RWPE2 (cell line): ENCODE measurements at places on chromosomes 3 and 15.
A peak's percentile ranks its signal among the peaks of the same experiment; 100 is the strongest.

- peak; percentile 37 for DNase-seq
These were observed 10.9 kb downstream of the PLCD1 start for GRCh38 chr3:38018296-38019266.

DNA sequence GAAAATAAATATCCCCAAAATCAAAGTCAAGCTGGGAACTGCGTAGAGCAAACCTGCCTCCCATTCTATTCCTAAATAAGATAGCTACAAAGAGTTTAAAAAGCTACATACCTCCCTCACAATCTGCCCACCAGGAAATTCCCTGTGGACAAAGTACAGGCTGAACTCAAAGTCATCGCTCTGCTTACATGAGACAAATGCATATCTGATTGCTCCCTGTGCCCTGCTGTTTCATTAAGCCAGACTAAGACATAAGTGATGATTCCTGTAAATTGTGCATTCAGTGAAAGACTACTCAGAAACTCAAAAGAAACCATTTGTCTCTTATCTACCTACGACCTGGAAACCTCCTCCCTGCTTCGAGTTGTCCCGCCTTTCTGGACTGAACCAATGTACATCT, 28.5 kb upstream of the EIF4A2 start:
- DNase-seq, result no peak

- no peak for DNase-seq
These were observed 30.8 kb upstream of the CPB1 start for GRCh38 chr3:148796799-148797198.

DNA sequence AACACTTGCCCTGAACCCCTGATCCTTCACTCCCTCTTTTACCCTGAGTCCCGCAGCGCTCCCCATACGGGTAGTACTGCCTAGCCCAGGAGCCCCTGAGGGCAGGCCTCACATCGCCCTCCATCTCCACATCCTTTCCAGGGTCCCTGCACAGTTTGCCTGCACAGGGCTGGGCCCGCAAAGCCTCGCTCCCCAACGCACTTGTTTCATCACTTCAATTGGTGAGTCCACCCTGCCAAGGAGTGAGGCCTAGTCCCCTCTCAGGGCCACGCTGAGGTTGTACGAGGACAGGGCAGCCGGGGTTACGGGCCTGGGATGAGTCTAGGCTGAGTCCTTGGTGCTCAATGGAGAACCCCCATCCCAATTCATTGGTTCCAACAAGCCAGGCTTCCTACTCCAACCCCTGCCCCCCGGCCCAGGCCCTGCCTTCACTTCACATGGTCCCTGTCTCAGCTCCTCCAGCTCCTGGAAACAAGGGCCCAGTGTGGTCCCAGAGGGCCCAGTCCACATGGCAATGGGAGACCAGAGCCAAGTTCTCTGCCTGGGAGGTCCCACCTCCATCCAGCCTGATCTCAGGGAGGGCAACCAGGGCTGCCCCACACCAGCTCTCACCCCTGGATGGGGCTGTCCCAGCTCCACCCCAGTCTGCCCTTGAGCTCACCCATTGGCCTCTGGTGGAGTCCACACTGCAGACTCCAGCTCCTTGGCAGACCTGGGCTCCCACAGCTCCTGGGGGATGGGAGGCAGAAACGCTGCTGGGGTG, 12.4 kb upstream of the CLK3 start:
- DNase-seq, result peak; percentile 80

DNA sequence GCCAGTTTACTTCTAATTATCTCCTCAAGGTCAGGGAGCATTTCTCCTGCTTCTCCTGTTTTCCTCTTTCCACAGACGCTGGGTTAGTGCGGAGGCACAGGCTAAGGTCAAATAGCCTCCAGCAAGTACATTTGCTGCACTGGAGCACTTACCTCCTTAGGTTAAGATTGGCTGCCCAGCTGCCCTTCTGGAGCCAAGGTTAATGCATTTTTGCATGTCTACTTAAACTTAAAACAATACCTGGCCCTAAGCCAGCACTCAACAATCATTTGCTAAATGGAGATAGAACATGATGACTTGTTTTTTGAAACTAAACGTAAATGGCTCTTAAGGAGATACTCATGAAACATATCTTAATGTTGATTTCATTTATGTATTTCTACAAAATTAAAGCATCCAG, 83.5 kb downstream of the SSR3 start:
- DNase-seq, result no peak

DNA sequence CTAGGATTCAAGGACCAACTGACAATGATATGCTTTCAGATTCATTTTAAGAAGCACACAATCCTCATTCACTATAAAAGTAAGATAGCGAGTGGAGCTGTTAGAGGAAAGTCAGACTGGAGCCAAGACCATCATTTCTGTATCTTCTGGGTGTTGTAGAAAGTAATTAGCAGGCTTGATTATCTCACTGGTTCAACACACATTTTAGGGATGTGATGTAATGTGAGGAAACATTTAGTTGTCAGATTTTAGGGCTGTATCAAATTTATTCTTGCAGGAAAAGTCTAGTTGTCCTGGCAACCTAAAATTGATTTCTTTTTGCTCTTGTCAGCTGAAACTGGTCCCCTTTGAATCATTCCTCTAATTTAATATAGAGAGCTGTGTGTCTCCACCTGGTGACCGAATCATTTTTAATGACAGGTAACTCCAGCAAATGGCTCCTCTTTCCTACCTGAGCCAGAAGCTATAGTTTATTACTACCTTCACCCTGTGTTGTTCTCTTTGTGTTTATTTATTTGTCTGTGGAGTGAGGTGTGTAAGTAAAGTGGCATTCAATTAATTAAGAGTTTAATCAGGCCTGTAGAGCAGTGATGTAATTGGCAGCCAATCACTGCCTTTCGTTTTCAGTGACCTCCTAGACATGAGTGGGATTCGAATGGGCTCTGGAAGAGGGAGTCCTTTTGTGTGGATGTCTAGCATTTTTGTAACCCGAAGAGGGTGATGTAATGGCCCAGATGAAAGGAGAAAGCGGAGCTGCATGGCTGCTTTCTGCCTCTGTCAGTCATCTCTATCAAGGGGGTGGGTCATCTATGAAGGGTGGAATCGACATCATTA, 125.8 kb downstream of the LPP start:
- no peak for DNase-seq

DNA sequence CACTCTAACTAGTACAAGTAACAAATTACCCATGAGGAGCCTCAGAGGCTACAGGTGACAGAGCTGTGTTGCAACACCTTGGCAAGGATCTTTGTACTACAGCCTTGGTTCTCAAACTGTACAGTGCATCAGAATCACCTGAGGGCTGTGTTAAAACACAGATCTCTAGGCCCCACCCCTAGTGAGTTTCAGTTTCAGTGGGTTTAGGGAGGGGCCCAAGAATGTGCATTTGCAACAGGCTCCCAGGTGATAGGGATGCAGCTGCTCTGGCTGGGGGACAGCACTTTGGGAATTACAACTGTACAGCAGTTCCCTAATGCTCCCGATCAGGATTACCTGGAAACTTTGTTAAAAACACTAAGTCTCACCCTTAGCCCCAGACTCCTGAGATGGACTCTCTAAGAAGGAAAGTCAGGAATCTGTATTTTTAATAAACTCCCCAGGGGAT, 66.1 kb upstream of the NR2F2 start:
- DNase-seq, result no peak

DNA sequence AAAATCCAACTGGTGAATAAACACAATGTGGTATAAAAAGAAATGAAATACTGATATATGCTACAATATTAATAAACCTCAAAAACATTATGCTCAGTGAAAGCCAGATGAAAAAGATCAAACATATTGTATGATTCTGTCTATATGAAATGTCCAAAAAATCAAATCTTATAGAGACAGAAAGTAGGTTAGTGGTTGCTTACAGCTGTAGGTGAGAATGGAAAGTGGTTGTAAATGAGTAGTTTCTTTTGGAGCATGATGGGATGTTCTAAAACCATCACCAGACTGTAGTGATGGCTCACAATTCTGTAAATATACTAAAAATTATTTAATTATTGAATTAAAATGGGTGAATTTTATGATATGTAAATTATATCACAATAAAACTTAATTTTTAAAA, 58.4 kb downstream of the SENP7 start:
- no peak for DNase-seq

DNA sequence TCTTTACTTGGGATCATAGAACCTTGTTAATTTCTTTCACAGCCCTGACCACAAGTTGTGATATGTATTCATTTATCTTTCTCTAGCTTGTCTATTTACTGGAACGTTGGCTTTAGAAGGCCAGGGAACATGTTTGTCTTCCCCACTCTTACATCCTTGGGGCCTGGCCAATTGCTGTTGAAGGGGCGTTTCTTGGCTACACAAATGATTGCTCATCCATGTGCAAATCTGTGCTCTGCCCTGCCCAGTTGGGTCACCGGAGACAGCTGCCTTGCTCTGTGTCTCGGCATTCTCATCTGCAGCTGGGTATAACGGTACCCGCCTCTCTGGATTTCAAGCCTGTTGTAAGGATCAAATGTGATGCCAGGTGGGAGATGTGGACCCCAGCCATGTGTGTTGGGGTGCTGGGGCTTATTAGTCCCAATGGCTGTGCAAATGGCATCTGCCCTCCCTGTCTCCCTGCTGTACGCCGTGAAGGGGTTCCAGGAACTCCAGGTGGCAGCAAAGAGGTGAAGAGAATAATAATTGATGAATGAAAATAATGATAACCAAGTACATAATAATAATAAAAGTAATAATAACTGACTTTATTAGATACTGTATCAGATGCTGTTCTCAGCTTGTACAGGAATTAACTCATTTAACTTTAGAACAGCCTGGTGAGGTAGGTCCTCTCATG, 24.0 kb upstream of the TLE3 start:
- no peak for DNase-seq

DNA sequence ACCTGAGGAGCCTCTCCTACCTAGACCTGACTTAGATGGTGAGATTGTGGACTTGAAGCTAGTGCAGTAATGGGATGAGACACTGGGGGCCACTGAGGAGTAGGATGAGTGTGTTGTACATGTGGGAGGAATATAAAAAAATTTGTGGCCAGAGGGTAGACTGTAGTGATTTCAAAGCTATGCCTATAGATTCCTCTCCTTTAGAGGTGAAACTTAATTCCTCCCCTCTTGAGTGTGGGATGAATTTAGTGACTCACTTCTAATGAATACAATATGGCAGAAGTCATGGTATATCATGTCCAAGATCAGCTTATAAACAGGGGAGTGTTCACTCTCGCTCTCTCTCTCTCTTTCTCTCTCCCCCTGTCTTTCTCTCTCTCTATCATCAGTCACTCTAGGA, 6.7 kb downstream of the ZNF860 start:
- no peak for DNase-seq

DNA sequence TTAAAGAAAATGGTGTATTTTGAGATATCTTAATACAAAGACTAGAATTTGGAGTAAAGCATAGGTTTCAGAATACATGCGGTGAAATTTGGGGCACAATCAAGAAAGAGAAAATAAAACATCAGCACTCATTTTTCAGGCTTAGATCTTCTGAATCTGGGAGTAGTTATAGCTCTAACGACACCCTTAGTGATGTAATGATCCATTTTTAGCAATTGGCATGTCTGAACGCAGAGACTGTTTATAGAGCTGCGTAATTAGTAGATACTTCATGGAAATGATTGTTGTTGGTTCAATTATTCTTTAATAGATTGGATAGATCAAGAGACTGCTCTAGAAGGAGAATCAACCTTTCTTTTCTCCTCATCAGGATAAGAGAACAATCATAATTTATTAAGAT, 47.5 kb upstream of the SNRK start:
- DNase-seq, result no peak

- no peak for DNase-seq
These were observed 31.5 kb downstream of the NLGN1 start for GRCh38 chr3:173429076-173429475.

- no peak for DNase-seq
These were observed 15.9 kb downstream of the ATG7 start for GRCh38 chr3:11288021-11288491.

DNA sequence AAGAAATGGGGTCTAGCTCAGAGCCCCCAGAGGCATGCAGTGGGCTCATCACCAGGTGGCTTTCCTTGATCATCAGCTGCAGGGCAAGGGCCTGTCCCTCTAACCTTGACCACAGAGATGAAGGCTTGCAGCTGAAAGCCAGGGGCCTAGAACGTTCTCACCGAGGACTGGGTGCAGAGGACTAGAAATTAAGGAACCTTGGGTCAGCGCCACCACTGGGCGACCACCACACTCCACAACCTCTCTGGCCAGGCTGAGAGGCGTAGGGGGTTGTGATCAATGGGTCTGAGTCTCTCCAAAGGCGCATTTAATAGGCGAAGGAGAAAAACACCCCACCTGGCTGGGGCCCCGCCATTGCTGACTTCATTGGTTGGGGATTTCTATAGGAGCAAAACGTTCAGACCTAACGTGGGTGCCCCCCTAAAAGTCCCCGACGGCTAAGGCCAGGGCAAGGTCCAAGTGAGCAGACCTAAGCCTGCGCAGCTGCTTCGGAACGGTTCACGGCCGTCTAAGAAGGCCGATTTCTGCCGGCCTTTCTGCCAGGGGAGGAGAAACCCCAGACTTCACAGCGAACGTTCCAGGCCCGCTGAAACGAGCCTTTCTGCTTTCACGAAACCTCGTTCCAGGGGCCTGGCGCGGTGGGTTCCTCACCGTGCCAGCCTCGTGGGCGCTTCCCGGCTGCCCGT, 915 bp downstream of the BCL2L10 start:
- DNase-seq, result no peak

GRCh38 chr3:20537234-20537633, 351.2 kb upstream of the SGO1 start:
- DNase-seq, result no peak

- no peak for DNase-seq
These were observed 55.4 kb downstream of the EOMES start for GRCh38 chr3:27666708-27667107.

DNA sequence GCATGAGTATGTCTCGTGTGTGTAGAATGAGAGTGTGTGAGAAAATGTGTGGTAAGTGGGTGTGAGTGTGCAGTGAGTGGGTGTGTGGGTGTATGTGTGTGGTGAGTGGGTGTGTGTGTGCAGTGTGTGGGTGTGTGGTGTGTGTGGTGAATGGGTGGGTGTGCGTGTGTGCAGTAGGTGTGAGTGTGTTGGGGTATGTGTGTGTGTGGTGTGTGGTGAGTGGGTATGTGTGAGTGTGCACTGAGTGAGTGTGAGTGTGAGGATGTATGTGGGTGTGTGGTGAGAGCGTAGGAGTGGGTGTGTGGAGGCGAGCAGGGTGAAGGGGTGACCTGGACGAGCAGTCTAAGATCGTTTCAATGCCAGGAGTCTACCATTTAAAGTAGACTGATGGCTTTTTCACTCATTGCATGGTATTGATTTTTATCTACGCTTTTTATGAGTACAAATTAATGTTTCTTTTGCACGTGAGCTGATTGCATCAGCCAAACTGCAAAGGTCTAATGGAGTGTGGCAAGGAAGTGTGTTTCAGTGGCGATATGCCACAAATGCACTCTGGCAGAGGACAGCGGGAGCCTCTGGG, 1.6 kb upstream of the CPN2 start:
- no peak for DNase-seq

GRCh38 chr3:149373235-149374125, 4.0 kb downstream of the TM4SF1 start:
- DNase-seq, result no peak

GRCh38 chr3:66949898-66950297, 48.2 kb upstream of the KBTBD8 start:
- DNase-seq, result no peak

- DNase-seq, result no peak
These were observed 14.0 kb upstream of the TMEM212 start for GRCh38 chr3:171828902-171829770.

GRCh38 chr3:128276146-128276435, 122.8 kb downstream of the EEFSEC start:
- DNase-seq, result no peak

- no peak for DNase-seq
These were observed 84.7 kb downstream of the SEC22A start for GRCh38 chr3:123286308-123287023.

- DNase-seq, result no peak
These were observed 17.7 kb downstream of the ADAMTSL3 start for GRCh38 chr15:83671603-83672002.

- DNase-seq, result no peak
These were observed 125.1 kb downstream of the ABI3BP start for GRCh38 chr3:100868096-100868495.
